ENCODE measurements at places on chromosomes 2 and 18. TPM values are rescaled to one million over a fixed set of nuclear protein-coding genes. Genes with fewer than 3 reads are reported as not detected.

The KIF1A gene
- polyA plus RNA-seq, result 4.2 TPM

The RRM2 gene
- 73.1 TPM for polyA plus RNA-seq

The GAL3ST2 gene
- polyA plus RNA-seq, result 0.26 TPM

The ZNF396 gene
- 3.1 TPM for polyA plus RNA-seq

The MROH2A gene
- 0.27 TPM for polyA plus RNA-seq

The REG1B gene
- not detected for polyA plus RNA-seq

The FNDC4 gene
- polyA plus RNA-seq, result 13.9 TPM

The SERPINB8 gene
- polyA plus RNA-seq, result 3.5 TPM

The KCNIP3 gene
- 12.6 TPM for polyA plus RNA-seq

The RAMP1 gene
- 10.8 TPM for polyA plus RNA-seq

The ERFE gene
- polyA plus RNA-seq, result 0.15 TPM

The ACMSD gene
- polyA plus RNA-seq, result 1.7 TPM

The NT5C1B gene
- 1.3 TPM for polyA plus RNA-seq

The RBM44 gene
- 1.3 TPM for polyA plus RNA-seq

The PLEKHM3 gene
- polyA plus RNA-seq, result 17.9 TPM

The CYRIA gene
- 14.7 TPM for polyA plus RNA-seq

The PROKR1 gene
- polyA plus RNA-seq, result 0.07 TPM

The ARHGAP25 gene
- polyA plus RNA-seq, result 6.8 TPM

The SERPINB4 gene
- polyA plus RNA-seq, result not detected

The POTEC gene
- 0.03 TPM for polyA plus RNA-seq

The CYBRD1 gene
- 95.7 TPM for polyA plus RNA-seq

The PLGLB1 gene
- 24.2 TPM for polyA plus RNA-seq

The GLI2 gene
- polyA plus RNA-seq, result 25.0 TPM

The FOXD4L1 gene
- polyA plus RNA-seq, result not detected

The GKN1 gene
- not detected for polyA plus RNA-seq

The GAD1 gene
- polyA plus RNA-seq, result 1.2 TPM

The TRABD2A gene
- polyA plus RNA-seq, result 24.7 TPM

The HOXD9 gene
- 1.3 TPM for polyA plus RNA-seq

The ASPRV1 gene
- 2.9 TPM for polyA plus RNA-seq

The SLC11A1 gene
- 0.78 TPM for polyA plus RNA-seq

The UGT1A1 gene
- polyA plus RNA-seq, result 0.06 TPM

The GULP1 gene
- 86.1 TPM for polyA plus RNA-seq

The PDE6D gene
- 25.6 TPM for polyA plus RNA-seq

The PLA2R1 gene
- 5.9 TPM for polyA plus RNA-seq

The IL36A gene
- polyA plus RNA-seq, result not detected

The ALLC gene
- not detected for polyA plus RNA-seq

The PUS10 gene
- 10.5 TPM for polyA plus RNA-seq

The CRYGD gene
- not detected for polyA plus RNA-seq

The ALPP gene
- not detected for polyA plus RNA-seq

The LRATD1 gene
- polyA plus RNA-seq, result 16.3 TPM

The TMEM178A gene
- polyA plus RNA-seq, result 9.9 TPM

The KLHL14 gene
- 1.3 TPM for polyA plus RNA-seq

The SERPINB7 gene
- polyA plus RNA-seq, result not detected

The DSG2 gene
- polyA plus RNA-seq, result 41.7 TPM

The LYG2 gene
- 0.55 TPM for polyA plus RNA-seq

The SPC25 gene
- polyA plus RNA-seq, result 22.3 TPM
